ENCODE measurements at places on chromosomes 1 and 21. TPM values are rescaled to one million over a fixed set of nuclear protein-coding genes. Genes with fewer than 3 reads are reported as not detected.
A peak's percentile ranks its signal among the peaks of the same experiment; 100 is the strongest.

DNA sequence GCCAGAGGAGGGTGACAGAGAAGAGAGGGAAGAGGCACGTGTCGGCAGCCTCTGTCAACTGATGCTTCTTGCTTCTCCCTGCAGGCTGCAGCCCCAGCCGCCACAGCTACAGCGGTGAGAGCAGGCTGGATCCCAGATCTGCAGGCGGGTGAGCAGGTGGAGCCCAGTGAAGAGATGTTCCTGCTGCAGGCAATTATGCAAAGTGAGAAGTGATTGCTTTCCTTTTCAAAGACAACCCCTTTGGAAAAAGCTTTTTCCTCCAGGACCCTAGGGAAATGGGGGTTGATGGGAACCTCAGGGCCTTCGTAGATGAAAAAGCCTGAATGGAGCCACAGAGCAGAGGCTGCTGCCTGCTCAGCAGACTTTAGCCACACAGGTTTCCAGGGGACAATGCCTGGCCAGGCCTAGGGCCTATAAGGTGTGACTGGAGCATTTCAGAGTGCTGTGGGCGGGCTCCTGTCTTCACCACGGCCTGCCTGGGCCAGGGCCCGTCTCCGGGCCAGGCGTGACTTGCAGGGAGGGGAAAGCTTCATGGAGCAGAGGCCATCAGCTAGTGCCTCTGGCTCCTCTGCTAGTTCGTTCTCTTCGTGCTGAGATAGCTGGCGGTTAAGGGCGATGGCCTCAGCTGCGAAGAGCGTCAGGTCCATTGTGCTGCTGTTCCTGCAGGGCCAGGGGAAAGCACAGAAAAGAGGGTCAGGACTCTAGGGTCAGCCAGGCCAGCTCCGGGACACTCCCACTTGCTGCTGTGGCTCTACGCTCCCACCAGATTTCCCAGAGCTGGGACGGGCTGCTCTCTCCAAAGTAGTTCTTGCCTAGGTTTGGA, 6.9 kb upstream of the KNCN start:
- no peak for DNase-seq

- no peak for DNase-seq
These were observed 777 bp downstream of the FLAD1 start for GRCh38 chr1:154983776-154984466.

DNA sequence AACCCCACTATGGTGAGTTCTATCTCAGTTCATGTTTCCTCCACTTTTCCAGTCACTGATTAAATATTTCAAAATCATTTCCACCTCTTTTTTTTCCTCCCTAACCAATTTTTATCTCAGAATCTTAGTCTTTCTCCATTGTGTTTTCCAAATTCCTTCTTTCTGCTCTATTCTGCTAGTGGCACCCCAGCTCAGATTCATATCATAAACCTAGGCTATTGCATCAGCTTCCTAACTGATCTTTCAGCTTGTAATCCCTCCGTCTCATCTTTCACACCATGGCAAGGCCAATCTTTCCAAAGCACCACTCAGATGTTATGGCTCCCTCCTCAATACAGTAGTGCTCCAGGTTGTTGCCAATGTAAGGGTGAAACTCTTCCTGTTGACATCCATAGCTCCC, 631.9 kb downstream of the PLPP3 start:
- no peak for DNase-seq

DNA sequence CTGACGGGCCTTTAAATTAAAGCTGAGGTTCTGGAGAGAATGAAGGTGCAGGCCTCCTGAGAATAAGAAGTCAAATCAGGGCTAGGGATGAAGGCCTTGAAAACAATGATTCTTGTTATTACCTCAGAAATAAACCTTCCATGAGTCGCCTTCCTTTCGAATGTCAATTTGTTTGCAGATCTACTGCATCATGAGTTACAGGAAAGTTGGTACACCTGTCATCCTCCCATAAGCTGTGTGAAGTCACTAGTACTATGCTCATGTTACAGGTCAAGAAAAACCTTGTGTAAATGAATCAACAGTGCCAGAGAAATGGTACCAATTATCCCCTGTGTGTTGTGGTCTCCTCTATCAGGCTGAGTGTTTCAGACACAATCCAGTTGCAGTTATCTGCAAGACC, 281.2 kb upstream of the PLXNA2 start:
- DNase-seq: no peak

DNA sequence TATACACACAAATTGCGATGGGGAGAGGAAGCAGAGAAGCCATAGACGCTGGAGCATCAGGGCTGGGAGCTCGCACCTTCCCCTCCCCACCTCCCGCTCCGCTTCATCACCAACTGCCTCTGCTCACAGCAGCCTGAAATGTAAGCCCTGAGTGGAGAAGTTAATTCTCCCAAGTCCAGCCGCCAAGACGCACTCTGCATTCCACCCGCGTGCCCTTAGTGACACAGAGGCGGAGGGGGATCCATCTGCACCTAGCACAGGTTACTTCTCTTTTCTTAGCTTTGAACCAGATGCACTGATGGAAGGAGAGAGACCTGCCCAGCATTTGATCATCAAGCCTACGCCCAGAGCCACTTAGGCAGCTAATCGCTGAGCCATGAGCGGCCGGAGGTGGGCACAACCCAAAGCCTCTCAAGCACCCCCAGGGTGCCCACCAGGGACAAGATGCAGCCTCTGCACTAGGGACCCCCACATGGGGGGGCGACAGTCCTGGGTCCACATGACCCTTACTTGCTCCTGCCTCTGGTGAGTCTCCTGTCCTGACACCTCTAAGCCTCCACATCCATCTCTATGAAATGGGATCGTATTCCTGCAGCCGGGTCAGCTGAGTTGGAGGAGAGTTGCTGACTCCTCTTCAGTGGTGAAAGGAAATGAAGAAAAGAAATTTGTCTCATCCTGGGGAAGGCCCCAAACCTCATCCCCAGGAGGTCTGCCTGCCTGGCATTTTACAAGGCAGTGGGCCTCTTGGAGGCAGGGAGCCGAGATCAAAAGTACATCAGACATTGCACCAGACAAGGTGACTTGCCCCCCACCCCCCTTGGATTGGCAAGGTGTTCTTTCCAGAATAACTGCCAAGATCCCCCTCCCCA, 316.2 kb downstream of the MATN1 start:
- DNase-seq: peak; percentile 17

- no peak for DNase-seq
These were observed 37.7 kb downstream of the MARK1 start for GRCh38 chr1:220565670-220566069.

- DNase-seq: peak; percentile 81
These were observed 200.4 kb downstream of the NRIP1 start for GRCh38 chr21:14864211-14865021.

- DNase-seq: no peak
These were observed 7.7 kb downstream of the MROH7 start for GRCh38 chr1:54649130-54649898.

GRCh38 chr1:40352126-40352525, 21.4 kb upstream of the SMAP2 start:
- no peak for DNase-seq

DNA sequence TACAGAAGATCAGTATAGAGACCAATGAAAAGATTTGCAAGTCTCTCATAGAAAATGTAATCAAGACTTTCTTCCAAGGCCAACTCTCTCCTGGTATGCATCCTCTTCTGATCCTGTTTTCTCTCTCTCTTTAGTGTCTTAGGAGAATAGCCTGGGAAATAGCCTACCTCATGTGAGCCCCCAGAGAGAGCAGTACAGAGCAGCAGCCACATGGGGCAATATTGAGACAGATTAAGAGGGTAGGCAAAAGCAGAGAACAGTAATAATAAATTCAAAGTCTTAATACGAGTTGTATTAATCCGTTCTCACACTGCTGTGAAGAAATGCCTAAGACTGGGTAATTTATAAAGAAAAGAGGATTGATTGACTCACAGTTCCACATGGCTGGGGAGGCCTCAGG, 61.4 kb downstream of the RNASEL start:
- DNase-seq: no peak

- DNase-seq: no peak
These were observed 3.1 kb downstream of the FUCA1 start for GRCh38 chr1:23864801-23865542.

DNA sequence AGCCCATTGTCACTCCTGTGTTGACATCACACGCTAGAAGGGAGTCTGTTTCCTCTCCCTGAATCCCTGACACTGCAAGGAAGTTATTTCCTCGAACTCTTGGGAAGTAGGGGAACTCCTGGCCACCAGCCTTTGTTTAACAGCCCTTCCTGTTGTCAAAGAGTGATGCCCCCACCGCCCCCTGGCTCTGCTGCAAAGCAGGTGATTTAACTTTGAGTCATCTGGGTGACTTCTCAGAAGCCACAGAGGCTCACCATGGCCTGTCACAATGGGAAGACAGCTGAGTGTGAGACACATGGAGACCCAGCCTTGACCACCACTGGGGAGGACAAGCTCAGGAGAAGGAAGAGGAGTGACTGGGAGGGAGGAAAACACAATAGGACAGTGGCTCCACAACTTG, 182.8 kb downstream of the PSMG1 start:
- DNase-seq: no peak

DNA sequence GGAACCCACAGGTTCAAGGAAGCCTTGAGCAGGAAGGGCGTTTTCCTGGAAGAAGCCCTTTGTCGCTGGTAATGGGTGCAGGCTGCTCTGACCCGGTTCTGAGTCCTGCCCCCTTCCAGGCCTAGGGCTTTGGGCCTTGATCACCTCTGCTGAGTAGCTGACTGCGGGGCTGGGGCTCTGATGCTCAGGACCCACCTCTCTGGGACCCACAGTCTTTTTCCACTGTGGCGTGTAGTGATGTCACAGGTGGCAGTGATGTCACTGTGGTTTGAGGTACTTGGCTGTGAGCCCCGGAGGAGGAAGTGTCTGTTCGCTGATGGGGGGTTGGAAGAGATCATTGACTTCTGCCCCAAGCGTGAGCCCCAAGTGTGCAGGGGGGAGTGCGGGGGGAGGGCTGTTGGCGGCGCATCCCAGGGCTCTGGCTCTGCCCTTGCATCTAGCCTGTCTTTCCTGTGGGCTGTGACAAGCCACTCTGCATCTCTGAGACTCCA, 6.9 kb downstream of the TNFRSF1B start:
- peak; percentile 89 for DNase-seq

GRCh38 chr1:179061360-179062282, 20.2 kb upstream of the TOR3A start:
- no peak for DNase-seq

DNA sequence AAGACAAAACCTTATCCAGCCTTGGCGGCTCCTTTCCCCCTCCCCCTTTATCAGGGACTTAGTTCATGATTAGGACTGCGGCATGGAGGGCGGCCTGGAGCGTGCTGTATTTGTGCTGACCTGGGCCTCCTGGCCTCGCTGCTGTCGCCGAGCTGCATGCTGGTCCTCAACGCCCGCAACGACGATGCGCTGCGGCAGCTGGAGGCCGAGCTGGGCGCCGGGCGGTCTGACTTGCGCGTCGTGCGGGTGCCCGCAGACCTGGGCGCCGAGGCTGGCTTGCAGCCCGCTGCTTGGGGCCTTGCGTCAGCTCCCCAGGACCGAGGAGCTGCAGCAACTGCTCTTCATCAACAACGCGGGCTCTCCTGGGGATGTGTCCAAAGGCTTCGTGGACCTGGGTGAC, 70.9 kb downstream of the TM2D1 start:
- no peak for DNase-seq

GRCh38 chr1:244730934-244731434, 78.1 kb downstream of the DESI2 start:
- no peak for DNase-seq

DNA sequence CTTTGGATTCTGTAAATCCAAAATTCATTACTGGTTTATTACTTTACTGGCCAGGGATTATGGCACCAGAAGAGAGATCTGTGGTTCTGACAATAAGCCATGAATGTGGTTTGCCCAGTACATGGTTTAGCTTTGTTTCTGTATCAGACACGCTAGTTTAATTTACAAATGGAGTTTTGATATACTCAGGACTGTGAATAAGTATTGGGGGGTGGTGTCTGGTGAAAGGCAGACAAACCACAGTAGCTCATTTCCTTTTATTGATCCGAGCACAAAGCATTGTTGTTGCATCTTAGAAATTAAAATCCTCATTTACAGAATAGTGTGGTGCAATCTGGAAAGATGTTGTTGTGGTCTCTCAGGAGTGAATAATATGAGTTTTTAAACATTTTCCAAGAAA, 96.0 kb downstream of the ST6GALNAC3 start:
- DNase-seq: no peak

- DNase-seq: no peak
These were observed 72.5 kb downstream of the KCNT2 start for GRCh38 chr1:196535727-196536126.

GRCh38 chr21:46184625-46185555, 631 bp upstream of the SPATC1L start:
- peak; percentile 92 for DNase-seq

- peak; percentile 7 for DNase-seq
These were observed 615.4 kb downstream of the PTPRU start for GRCh38 chr1:29851691-29852090.

DNA sequence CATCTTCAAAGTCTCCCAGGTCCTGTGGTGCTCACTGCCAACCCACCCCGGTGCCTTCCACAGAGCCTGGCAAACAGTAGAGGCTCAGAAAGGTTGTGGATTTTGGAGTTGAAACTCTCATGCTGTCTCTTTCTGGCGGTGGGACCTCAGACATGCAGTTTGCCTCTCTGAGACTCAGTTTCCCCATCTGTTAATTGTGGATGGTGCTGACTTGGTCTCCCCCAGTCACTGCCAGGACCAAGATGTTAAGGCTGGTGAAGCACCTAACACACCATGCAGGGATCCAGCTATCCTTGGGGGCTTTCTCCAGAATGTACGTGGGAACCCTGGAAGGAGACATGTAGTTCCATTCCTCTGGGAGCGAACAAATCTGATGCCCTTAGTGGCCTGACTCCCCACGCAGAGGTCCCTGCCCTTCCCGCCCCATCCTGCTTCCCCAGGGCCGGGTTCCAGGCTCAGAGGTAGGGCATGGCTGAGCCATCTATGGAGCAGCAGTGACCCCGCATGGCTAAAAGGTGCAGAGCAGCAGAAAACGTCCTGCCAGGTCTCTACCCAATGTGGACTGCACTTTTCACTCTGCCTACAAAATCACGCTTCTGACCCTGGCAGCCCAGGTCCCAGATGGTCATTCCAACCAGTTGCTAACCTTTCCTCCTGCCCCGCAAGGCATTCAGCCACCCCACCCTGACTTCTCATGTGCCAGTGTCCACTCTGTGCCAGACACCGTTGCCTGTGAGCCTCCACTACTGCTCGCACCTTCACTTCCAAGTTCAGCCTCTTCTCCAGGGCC, 9.2 kb upstream of the TTC22 start:
- no peak for DNase-seq

DNA sequence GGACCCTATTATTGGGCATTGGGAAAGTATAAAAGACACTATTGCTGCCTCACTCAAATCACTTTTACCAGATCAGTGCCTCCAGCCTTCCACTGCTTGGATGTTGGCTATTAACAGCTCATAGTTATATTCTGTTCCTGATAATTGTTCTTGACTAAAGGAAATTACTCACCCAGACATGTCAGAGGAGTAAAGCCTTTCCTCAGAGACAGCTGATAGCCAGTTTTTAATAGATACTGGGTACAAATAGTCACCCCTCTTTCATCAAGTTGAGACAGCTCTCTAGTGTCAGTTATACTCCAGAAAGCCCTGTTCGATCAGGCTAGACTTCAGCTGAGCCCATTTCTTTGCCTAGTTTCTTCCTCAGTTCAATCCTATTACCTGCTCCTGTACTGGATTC, 876.1 kb upstream of the B3GALT2 start:
- DNase-seq: no peak

Gene MASP2
- not detected for total RNA-seq

Gene RIPPLY3
- not detected for total RNA-seq

Gene NUP210L
- 0.48 TPM for total RNA-seq

Gene B4GALT3
- total RNA-seq: 22.2 TPM

Gene ECM1
- 14.5 TPM for total RNA-seq

Measured in cardiac septum (tissue), 1 donor.